Upper lobe of left lung (tissue), 6 donors: ENCODE measurements at places on chromosomes 3 and 15. TPM values are rescaled to one million over a fixed set of nuclear protein-coding genes. Genes with fewer than 3 reads are reported as not detected.

- no peaks in the 10 kb centered on the region for H3K36me3 ChIP-seq
- no peak for DNase-seq
- no peaks in the 10 kb centered on the region for H3K4me1 ChIP-seq
- no peak overlapping the region for H3K27ac ChIP-seq
- H3K4me3 ChIP-seq = no peak overlapping the region
These were observed 42.6 kb upstream of the TMCO5A start for GRCh38 chr15:37891766-37892368.

Gene NME9
- 4.2 TPM for total RNA-seq

- H3K4me1 ChIP-seq = peaks cover 34% of the 10 kb centered on the region
- DNase-seq = no peak
- peak overlapping the region; percentile 81 for H3K4me3 ChIP-seq
- H3K27ac ChIP-seq = peak overlapping the region; percentile 100
These were observed 17.4 kb upstream of the CHD2 start for GRCh38 chr15:92882697-92883162.

Gene SLC24A1
- 17.8 TPM for total RNA-seq

Gene TTC21A
- total RNA-seq = 14.2 TPM

Gene ADAMTS7
- 1.8 TPM for total RNA-seq

Gene LYZL4
- not detected for total RNA-seq

DNA sequence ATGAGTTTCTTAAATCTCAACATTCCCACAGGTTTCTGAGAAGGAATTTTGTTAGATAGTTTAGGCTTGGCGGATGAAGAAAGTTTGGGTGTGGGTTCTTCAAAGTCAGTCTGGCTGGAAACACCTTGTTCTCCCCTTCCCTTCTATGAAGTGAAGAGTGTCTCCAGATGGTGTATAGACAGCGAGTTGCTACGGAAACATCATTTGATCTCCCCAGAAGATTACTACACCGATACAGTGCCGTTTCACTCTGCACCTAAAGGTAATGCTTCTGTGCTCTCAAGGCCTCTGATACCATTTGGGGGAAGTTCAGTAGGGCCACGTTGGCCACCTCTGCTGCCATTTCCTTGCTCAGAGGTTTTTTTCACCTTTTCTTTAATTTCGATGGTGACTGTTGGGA, 20.6 kb downstream of the DLEC1 start:
- no peaks in the 10 kb centered on the region for H3K36me3 ChIP-seq
- H3K4me1 ChIP-seq = peaks cover under 1% of the 10 kb centered on the region
- H3K4me3 ChIP-seq = no peak overlapping the region
- no peaks in the 10 kb centered on the region for H3K27me3 ChIP-seq

Gene PEX11A
- total RNA-seq = 4.4 TPM

GRCh38 chr3:158158969-158159368, 49.1 kb downstream of the RSRC1 start:
- no peak overlapping the region for H3K27ac ChIP-seq
- no peak overlapping the region for H3K4me3 ChIP-seq
- no peaks in the 10 kb centered on the region for H3K36me3 ChIP-seq
- no peak for DNase-seq
- H3K4me1 ChIP-seq = no peaks in the 10 kb centered on the region
- H3K27me3 ChIP-seq = no peaks in the 10 kb centered on the region

- peak overlapping the region; percentile 82 for H3K27ac ChIP-seq
- DNase-seq = no peak
- no peaks in the 10 kb centered on the region for H3K27me3 ChIP-seq
- peaks cover 27% of the 10 kb centered on the region for H3K4me1 ChIP-seq
These were observed 32.8 kb downstream of the POC1A start for GRCh38 chr3:52121464-52121805.

DNA sequence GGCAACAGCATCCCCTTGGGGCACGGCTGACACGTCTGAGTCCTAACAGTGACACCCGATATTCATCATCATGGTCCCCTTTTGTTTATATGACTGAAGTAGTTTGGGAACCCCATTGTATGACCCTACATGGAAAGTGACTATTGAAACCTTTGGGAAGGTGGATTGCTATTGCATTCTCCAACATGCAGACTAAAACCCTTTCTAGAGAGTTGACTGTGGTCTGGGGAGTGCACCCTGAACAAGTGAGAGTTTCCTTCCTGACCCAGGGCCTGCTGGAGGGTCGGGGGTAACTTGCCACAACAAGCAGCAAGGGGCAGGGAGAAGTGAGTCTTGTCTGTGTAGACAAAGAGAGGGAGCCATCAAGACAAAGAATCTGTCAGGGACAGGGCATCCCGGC, 54.4 kb downstream of the ISG20 start:
- no peaks in the 10 kb centered on the region for H3K36me3 ChIP-seq
- H3K27ac ChIP-seq = no peak overlapping the region
- H3K4me1 ChIP-seq = no peaks in the 10 kb centered on the region

Gene KCNH8
- total RNA-seq = 0.24 TPM

Gene GOLGA8S
- not detected for total RNA-seq

- no peak overlapping the region for H3K4me3 ChIP-seq
- no peaks in the 10 kb centered on the region for H3K4me1 ChIP-seq
- no peak overlapping the region for H3K27ac ChIP-seq
- no peaks in the 10 kb centered on the region for H3K27me3 ChIP-seq
- no peak for DNase-seq
- no peaks in the 10 kb centered on the region for H3K36me3 ChIP-seq
These were observed 189.4 kb upstream of the CD96 start for GRCh38 chr3:111352585-111352984.

DNA sequence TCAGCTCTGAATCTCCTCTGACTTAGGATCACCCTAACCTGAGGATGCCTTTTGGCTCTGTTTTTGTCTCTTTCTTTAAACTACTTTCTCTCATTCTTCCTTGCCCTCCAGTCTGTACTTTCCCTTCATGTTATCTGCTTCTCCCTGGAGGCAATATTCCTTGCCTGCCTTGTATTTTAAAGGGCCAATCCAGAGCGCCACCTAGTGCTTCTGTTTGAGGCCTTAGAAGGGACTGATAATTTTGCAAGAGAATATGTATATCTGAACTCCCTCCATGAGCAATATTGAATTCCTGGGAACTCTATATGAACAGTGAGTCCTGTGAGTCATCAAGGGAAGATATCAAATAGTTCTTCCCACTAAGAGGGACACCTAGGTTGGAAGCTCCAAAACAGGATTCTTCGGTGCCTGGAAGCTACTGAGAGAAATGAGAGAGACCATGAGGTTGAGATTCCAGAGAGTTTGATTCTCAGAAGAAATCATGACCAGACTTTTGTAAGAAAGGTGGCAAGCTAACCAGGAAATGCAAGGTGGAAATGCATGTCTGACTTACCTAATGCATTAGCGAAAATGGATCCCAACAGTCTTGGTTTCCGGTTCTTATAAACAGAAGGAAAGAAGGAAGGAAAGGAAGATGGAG, 203.8 kb upstream of the CD96 start:
- H3K4me1 ChIP-seq = no peaks in the 10 kb centered on the region
- no peaks in the 10 kb centered on the region for H3K27me3 ChIP-seq
- H3K36me3 ChIP-seq = no peaks in the 10 kb centered on the region
- H3K27ac ChIP-seq = no peak overlapping the region
- H3K4me3 ChIP-seq = no peak overlapping the region

Gene SLC22A14
- total RNA-seq = not detected

Gene ADGRG7
- total RNA-seq = not detected

Gene ZNF385D
- total RNA-seq = 9.2 TPM

- H3K36me3 ChIP-seq = peaks cover 3% of the 10 kb centered on the region
- DNase-seq = peak; percentile 29
- H3K27me3 ChIP-seq = no peaks in the 10 kb centered on the region
- H3K4me3 ChIP-seq = no peak overlapping the region
- no peak overlapping the region for H3K27ac ChIP-seq
These were observed 54.4 kb downstream of the SH3BP5 start for GRCh38 chr3:15277861-15278500.

DNA sequence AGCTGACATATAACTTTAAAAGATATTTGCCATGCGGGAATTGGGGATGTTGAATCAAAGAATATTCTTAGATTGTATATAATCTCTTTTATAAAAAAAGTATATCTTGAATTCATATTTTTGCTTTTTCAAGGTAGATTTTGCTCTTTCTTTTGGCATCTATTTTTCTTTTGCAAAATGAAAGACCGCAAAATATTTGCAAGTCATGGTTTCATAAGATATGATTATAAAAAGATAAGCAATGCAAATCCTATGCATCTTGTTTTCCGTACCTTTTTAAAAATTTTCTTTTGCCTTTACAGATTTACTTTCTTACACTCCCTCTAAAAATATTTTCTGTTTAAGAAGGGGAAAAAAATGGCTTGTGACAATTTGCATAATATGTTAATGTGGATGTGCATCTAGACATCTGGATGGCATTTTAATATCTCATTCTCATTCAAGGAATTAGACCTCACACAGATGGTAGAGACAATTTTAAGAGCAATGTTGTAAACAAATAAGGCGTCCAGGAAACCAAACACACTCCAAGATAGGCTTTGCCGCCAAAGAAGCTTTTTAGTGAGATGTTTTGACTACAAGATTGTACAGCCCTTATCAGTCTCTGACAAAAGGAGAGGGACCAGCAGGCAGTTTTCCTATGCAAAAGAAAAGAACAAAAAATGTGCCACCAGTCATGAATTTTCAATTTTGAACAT, 371.1 kb downstream of the CHL1 start:
- H3K27me3 ChIP-seq = no peaks in the 10 kb centered on the region
- no peaks in the 10 kb centered on the region for H3K36me3 ChIP-seq
- no peaks in the 10 kb centered on the region for H3K4me1 ChIP-seq

- H3K27ac ChIP-seq = no peak overlapping the region
- no peaks in the 10 kb centered on the region for H3K27me3 ChIP-seq
- no peak overlapping the region for H3K4me3 ChIP-seq
- peaks cover 3% of the 10 kb centered on the region for H3K4me1 ChIP-seq
These were observed 37.9 kb upstream of the SLC2A2 start for GRCh38 chr3:171064461-171064860.
